ENCODE measurements at places on chromosomes 2 and 18.

- DNase-seq: no peak
These were observed 117.2 kb downstream of the HNMT start for GRCh38 chr2:138081225-138082073.

GRCh38 chr18:76709659-76710645, 112.4 kb upstream of the ZNF236 start:
- DNase-seq: peak; percentile 93

- DNase-seq: no peak
These were observed 39.4 kb upstream of the ZNF397 start for GRCh38 chr18:35201256-35201931.

DNA sequence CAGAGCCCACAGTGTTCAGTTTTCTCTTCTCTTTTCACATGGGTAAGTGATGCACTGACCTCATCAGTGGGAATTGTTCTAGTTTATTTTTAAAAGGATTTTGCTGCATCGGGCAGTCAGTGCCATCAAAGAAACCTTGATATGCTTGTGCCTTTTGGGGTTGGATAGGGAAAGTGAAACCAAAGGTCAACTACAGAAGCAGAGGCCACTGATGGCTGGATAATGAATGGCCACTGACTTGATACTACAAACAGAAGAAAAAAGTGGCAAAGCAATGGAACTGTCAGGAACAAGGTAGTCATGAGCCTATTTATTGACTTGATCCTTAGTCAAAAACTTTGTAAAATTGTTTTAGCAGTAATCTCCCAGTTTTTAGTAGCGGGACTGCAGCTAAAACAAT, 636.3 kb upstream of the ZEB2 start:
- DNase-seq: no peak

DNA sequence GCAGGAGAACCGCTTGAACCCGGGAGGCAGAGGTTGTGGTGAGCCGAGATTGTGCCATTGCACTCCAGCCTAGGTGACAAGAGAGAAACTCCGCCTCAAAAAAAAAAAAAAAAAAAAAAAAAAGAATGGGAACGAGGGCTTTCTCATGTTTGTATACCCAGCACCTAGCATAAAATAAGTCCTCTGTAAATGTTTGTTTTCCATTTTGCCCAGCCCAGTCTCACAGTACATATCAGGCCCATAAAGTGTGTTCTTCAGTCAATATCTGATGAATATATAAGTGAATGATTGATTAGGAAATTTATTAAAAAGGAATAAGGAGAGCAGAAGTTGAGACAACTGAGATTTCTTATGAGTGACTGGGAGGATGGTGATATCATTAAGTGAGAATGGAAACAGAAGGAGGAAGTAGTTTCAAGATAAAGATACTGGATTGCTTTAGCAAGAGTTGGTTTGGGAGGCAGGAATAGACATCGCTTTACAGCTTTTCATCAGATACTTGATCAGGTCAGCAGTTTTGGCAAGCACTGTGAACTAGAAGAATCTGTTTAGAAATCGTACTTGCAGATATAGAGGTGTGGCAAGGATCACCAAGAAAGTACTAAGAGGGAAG, 327.5 kb downstream of the KIAA1328 start:
- no peak for DNase-seq

DNA sequence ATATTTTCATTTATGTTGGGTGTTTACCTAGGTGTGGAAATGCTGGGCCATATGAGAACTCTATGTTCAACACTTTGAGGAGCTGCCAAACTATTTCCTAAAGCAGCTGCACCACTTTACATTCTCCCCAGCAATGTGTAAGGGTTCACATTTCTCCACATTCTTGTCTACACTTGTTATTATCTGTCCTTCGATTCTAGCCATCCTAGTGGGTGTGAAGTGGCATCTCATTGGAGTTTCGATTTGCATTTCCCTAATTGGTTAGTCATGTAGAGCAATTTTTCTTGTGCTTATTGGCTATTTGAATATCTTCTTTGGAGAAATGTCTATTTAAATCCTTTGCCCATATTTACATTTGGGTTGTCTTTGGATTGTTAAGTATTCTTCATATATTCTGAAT, 21.9 kb downstream of the RNF144A start:
- DNase-seq: no peak

DNA sequence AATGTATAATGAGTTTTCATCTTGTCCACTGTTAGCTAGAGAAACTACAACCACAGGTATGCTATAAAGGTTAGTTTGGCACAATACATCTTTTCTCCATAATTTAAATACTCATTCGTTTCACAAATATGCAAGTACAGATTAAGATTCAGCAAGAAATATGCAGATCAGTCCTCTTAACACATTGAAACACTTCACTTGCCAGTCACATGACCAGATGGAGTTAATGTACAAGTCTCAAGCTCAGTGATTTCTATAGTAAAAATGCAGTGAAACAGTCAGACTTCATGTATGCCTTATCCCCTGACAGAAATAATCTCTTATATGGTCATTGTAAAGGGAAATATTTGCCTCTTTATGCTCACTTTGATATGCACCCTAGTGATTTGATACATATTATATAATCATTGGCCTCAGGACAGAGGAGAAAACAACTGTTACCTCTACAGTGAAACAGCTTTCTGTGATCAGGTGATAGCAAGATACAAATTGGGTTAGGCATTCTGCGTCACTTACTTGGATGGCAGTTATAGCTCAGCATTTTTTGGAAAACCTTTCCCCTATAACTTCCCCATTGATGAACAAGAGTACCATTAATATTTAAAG, 104.6 kb downstream of the TCF4 start:
- no peak for DNase-seq

DNA sequence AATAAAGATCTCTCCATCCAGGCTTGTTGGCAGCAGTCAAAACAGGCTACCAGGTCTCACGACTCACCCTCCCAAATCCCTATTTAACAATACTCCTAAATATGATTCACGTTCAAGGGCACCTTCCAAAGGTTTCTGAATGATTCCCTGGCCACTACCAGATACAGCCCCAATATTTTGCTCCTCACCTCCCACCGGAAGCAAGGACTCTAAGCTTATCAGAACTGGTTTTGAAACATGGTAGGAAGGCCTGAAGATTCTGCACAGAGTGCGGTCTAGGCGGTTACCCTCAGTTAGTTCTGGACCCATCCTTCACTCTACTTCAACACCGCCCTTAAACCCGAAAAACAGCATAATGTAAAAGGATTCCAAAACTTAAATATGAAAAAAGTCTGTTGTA, 5.2 kb downstream of the PPP4R1 start:
- no peak for DNase-seq

GRCh38 chr2:157929871-157930667, 53.9 kb upstream of the ACVR1 start:
- no peak for DNase-seq
